GM12891 (cell line): ENCODE measurements at places on chromosomes 2 and 18.

DNA sequence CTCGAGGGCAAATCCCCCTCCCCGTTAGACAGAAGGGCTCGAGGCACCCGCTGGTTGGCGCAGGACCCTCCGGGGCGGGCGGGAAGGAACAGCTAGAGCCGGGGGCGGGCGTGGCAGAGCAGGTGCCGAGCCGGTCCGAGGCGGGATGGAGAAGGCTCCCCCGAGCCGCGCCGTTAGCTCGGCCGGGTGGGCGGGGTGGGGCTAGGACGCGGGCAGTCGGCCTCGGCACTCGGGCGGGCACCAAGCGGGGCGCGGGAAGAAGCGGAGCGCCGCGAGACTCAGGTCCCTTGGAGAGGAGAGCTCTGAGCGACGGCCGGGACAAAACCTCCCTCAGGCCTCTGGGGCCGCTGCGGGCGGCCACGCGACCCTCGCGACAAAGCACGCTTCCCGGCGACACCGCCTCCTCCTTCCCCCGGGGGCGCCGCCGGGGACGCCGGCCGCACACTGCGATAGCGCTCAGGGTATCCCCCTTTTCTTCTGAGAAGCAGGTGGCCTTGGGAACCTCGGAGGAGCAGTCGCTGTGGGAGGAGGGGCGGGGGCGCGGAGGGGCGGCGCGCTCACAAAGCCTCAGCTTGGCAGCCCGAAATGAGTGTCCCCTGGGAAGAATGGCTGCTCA, 721 bp downstream of the FHOD3 start:
- peak; percentile 39 for DNase-seq

DNA sequence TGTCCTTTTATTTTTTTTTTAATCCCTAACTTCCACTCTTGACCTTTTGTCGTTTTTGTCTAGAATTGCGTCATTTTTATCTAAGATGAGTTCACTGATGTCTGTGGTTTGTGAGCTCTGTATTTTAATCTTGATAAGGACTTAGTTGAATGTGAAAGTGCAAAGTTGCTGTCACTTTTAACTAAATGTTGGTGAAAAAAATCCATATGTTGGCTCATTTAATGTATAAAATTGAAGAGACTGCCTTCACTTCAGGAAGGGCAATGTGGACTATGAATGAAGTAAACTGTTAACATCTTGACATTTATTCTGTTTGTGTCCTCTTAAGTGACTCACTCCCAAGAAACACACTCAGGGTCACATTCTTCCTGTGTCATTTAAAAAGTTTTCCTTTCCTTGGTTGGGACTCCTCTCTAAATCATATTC, 256.6 kb upstream of the RASGRP3 start:
- DNase-seq = no peak

- DNase-seq = no peak
Measured at GRCh38 chr2:210862283-210863065, 306.1 kb downstream of the CPS1 start.

DNA sequence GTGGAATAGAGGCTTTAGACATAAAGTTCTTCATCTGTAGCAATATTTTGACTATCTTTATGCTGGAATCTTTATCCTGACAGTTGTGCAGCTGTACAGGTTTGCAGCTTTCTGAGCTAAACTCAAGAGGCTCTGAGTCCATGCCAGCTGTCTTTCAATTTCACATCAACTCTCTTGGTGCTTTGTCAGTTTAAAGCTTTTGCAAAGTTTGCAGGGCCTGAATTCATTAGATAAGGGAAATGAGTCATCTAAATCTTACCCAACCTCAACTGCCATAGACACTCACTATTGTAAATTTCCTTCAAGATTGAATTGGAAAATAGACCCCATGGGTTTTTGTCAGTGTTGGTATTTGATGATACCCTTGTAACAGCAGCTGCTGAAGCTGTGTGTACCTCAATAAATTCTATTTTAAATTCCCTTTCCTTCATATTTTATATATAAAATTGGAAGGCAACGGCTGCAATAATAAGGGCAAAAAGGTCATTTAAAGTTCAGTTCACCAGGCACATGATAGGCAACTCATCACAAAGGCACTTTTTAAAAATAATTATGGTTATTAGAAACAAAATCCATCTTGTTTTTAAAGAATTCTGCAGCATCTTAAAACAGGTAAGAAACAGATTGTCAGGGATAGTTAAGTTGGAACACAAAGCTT, 169.9 kb upstream of the SLC39A10 start:
- DNase-seq = no peak

DNA sequence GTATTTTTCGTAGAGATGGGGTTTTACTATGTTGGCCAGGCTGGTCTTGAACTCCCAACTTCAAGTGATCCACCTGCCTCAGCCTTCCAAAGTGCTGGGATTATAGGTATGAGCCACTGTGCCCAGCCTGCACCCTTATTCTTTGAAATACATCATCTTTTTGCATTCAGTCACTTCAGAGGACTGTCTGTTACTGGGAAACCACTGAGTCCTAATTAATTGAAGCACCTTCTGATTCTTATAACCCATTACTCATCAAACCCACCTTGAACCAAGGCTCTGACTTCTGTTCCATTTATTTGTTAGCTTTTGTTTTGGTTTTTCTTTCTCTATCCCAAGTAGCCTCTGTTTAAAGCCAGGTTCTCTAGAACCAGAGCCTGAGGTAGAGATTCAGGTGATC, 49.6 kb downstream of the CPO start:
- DNase-seq = no peak

DNA sequence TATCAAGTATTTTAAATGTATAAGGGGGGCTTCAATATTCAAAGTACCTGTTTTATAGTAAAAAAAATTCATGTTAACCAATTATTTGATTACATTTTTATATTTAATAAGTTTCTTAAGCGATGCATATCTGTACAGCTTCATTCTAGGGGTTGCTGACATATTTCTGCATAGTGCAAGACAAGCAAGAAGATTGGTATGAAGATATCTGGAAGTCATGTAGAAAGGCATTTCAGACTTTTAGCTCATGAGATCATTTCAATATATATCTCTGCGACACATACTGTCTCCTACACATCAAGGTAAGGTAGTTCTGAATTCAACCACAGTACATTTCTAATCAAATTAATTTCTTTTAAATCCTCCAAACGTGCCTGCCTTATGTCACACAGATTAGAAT, 73.1 kb downstream of the MEMO1 start:
- DNase-seq = no peak

DNA sequence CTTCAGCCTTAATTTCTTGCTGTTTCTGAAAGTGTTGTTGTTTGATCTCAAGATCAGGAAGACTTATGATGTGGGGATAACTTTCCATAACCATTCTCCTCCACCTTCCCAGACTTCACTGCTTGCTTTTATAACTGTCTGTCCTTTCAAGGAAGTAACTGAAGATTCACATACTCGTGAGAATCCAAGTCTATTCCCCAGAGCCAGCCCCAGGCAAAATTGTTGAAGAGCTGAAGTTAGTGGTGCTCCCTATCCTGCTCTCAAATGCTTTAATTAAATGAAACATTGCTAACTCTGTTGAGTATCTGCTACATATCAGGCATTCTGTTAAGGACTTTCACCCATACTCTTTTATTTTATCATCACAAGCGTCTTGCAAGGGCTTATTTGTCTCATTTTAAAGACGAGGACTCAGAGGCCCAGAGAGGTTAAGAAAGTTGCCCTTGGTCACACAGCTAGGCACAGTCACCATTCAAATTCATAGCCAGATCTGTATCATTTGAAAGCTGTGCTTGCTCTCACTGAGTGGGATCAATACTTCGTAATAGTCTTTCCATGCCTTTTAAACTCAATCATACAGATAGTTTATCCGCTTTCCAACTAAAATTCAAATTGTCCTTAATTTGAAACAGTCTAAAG, 189.8 kb upstream of the TCF4 start:
- DNase-seq = no peak

DNA sequence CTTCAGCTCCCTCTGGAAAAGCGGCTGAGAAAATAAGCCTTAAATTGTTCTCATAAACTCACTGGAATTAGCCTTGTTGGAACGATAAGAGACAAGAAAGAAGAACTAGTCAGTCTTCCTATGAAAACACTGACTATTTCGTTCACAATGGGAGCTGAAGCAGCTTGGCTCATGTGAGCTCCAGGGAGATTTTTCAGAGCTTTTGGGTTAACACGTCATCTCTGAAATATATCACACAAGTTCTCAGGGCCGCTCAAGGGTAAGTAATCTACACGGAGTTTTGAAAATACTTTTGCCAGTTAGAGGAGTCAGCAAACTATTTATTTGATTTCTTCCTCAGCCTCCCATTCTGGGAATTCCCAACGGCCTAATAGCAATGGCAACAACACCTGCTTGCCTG, 316.2 kb upstream of the MGAT5 start:
- no peak for DNase-seq

GRCh38 chr2:80573950-80574349, 269.4 kb upstream of the LRRTM1 start:
- no peak for DNase-seq

DNA sequence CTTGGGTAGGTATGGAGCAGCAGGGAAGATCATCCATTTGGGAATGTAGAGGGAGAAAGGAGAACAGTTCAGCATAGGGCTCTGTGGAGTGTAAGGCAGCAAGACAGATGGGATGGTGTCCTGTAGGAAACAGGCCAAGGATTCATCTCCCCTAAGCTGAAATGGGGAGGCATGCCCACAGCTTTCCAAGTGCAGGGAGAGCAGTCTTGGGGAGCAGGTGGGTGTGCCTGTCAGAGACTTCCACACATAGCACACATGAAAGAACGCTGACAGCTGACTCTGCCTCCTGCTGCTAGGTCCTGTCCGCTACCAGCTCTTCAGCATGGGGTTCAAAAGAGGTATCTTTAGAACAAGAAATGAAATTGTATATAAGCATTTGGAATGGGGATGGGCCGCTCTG, 9.0 kb downstream of the SETBP1 start:
- no peak for DNase-seq

DNA sequence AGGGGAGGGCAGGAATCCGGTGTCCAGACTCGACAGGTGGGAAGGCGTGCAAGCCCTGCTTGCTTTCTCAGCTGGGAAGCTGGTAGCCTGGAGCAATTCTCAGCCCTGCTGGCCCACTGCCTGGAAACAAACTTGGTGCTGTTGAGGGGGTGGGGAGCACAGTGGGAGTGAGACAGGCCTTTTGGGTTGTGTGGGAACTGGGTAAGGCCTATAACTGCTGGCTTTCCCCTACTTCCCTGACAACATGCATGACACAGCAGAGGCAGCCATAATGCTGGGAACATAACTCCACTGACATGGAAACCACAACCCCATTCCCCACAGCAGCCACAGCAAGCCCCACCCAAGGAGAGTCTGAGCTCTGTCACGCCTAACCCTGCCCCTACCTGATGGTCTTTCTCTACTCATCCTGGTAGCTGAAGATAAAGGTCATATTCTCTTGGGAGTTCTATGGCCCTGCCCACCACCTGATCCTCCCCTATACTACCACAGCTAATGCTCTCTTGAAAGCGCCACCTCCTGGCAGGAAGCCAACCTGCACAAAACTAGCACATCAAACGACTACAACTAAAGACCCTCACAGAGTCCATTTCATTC, 122.9 kb upstream of the ACVR1C start:
- no peak for DNase-seq

DNA sequence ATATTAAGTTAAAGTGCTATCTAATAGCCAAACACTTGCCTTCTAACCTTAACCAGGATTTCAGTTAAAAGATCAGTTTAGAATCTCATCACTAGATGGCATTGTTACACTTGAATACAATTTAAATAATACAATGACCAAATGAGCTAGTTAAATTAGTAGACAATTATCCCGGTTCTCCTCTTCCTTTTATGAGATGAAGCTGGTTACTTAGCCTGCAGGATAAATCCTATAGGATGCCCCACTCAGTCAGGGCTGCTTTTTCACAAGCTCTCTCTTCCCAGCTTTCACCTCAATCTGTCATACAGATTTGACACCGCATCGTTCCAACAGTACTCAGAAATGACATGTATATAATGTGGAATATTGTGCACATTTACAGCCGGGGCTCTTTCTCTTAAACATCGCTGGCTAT, 678.8 kb downstream of the KCNJ3 start:
- DNase-seq = no peak

GRCh38 chr2:212979046-212979612, 172.3 kb downstream of the IKZF2 start:
- DNase-seq = no peak

DNA sequence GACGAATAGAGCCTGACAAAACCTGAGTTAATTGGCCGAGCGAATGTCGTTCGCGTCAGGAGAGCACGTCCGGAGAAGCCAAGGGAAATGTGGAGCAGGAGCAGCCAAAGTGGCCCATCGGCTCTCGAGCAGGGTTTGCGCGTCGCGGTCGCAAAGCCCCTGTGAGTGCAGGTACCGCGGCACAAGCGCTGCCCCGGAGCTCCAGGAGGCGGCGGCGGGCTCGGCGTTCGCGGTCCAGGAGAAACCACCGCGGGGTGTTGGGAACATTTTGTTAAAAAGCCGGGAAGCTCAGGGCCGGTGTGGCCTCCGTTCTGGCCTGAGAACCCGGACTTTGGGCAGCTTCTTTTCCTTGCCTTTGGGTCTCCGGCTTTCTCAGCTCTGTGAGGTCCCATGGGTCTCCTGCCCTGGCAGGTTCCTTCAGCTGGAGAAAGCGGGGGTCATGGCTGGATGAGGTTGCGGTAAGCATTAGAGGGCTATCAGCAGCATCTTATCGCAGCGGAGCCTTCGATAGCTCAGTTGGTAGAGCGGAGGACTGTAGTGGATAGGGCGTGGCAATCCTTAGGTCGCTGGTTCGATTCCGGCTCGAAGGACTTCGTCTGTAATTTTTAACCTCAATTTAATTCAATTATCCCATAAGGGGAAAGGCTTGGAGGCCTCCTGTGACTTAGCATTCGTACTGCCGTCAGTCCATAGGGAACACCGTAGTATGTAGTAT, 1.0 kb upstream of the AGBL5 start:
- peak; percentile 80 for DNase-seq

- no peak for DNase-seq
Measured at GRCh38 chr2:216557820-216558219, 59.2 kb downstream of the RPL37A start.

DNA sequence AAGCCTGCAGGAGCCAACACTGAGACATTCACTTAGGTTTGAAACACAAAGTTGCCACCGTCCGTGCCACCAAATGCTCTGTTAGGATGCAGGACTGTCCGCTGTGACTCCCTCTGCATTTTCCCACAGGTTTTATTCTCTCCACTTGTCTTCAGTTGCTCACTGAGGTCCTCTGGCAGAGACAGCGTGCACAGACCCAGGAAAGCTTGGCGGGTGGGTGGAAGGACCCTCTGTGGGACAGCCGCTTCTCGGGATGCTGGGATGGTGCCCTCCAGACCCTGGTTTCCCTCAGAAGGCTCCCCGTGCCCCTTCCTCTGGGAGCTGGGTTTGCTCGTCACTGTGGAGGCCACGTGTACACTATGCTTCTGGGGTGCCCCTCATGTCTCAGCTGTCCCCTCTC, 733.6 kb downstream of the GALR1 start:
- no peak for DNase-seq

- no peak for DNase-seq
Measured at GRCh38 chr2:12389344-12390045, 327.2 kb upstream of the TRIB2 start.

DNA sequence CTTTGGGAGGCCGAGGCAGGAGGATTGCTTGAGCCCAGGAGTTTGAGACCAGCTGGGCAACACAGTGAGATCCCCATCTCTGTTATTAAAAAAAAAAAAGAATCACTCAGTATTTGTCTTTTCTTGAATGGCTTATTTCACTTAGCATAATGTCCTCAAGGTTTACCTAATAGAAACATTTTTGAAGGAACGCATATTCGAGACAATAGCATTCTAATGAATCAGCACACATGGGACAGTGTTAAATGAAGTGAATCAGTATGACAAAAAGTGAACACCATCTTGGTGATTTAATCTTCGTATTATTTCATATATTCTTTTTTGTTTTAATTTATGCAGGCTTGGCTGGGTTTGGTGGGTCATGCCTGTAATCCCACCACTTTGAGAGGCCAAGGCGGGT, 44.7 kb downstream of the WIPF1 start:
- no peak for DNase-seq

- no peak for DNase-seq
Measured at GRCh38 chr18:13440277-13441248, 222.0 kb downstream of the LDLRAD4 start.
